ENCODE measurements at places on chromosomes 7 and 10.

DNA sequence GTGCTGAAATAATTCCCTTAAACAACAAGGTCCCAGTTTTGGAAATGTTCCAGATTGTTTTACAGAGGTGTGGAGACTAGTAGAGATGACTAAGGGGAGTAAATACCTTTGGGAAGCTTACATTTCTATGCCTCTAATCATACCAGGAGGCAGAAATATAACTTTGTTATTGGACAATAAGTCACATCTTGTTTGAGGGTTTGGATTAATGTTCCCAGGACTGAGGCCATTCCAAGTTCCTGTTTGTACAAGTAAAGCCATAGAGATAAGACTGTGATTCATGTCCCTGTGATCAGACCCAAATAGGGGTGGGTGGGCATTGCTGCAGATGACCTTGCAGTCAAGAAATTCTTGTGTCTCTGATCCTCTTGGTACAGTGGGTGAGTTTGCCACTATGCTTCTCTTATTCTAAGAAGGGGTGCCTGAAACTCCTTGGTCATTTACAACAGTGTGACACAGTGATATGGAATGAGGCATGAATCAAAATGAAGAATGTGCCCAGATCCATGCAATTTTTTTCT lies 508.3 kb downstream of the SORCS3 start:
- DNase-seq, result no peak

GRCh38 chr10:89374713-89375141 lies 3.1 kb upstream of the IFIT1B start:
- no peak for DNase-seq

DNA sequence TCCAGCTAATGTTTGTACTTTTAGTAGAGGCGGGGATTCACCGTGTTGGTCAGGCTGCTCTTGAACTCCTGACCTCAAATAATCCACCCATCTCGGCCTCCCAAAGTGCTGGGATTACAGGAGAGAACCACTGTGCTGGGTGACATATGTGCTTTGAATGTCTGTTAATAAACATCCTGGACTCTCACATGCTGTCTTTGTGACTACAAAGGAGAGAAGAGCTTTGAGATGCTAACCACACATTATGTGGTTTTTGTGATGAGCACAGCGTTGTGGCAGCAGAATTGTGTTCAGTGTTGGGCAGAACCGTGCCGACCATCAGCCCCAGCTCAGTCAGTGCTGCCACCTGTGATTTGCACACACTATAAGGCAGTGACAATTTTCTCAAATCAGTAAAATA lies 500.1 kb upstream of the KLF6 start:
- no peak for DNase-seq

DNA sequence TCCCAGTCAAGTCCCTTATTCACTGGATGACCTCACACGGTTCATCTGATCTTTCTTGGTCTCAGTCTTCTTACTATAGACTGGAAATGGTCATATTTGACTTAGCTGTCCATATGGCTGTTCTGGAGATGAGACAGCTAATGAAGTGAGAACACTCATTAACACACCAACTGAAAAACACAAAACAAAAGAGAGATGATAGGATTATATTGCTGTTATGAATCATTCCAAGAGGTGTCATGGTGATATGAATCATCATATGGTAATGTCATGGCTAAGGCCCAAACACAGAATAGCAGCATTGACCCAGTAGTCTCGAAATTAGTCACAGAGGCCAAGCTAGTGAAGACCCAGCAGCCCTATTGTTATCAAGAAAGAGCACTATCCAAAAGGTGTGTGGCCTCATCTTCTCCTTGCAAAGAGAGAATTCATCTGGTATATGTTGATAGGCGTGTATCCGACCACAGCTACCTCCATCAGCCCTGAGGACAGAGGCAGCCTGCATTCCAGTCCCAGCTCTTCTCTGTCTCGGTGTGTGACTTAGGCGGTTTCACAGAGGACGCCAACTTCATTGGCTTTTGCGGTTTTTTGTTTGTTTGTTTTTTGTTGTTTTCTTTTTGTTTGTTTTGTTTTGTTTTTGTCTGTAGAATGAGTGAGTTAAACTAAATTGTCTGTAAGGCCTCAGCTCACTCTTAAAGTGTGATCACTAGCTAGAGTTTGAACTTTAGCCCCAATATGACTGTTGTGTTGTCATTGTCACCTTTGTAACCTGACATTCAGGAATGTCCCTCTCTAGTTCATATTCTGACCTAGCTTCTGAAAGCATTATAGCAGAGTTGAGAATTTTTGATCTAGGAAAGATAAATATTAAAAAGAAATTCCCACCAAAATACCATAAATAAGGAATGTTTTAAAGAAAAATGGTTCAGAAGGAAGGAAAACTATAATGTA lies 97.4 kb upstream of the PDCD4 start:
- no peak for DNase-seq

GRCh38 chr7:14137676-14138075 lies 148.2 kb upstream of the ETV1 start:
- no peak for DNase-seq

DNA sequence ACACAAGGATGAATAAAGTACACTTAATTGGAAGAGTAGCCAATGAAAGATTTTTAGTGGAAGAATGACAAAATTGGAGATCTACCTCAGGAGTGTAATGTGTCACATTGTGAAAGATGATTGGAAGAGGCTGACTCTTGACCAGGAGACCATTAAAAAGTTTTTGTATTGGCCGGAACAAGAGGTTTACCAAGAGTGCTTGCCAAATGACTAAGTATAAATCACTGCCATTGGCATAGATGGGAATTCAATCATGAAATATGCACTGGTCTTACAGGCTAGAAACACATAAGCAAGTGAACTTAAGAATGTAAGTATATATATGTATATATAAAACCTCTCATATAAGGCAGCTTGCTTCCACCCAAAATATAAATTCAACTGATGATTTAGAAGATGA lies 58.7 kb upstream of the TFEC start:
- DNase-seq, result no peak

DNA sequence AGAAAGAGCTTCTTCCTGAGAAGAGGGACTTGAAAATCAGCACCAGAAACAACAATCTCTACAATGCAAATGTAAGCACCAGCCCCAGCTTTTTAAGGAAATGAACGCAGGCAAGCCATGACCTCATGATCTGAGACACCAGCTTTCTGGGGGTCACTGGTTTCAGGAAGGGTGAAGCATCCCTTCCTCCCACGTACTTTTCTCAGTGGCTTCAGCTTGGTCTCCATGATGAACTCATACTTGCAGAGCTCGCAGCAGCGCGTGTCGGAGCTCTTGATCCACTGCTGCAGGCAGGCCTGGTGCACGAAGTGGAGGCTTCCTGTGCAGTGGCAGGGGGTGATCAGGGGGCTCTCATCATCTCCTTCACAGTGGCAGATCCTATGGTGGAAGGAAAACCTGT lies 87.0 kb downstream of the ALOX5 start:
- no peak for DNase-seq

DNA sequence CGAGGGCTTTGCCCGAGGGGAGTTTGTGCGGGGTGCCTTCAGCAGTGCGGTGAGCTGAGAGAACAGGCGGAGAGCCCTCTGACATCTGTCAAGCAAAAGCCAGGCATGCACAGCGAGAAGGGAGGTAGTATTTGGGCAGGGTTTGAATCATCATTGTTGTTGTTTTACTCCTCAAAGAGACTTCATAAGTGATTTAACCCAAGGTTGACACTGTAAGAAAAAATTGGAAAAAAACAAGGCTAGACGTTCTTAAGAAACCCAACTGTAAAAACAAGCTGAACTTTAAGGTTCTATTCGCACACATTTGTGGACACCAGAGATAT lies 1.3 kb downstream of the ADAM22 start:
- DNase-seq, result no peak

GRCh38 chr10:91150631-91151030 lies 69.8 kb upstream of the PCGF5 start:
- no peak for DNase-seq

- DNase-seq, result no peak
These were observed 128.7 kb downstream of the GNAI1 start for GRCh38 chr7:80263333-80263732.

- no peak for DNase-seq
These were observed 366.4 kb downstream of the GALNT17 start for GRCh38 chr7:71498381-71498780.

DNA sequence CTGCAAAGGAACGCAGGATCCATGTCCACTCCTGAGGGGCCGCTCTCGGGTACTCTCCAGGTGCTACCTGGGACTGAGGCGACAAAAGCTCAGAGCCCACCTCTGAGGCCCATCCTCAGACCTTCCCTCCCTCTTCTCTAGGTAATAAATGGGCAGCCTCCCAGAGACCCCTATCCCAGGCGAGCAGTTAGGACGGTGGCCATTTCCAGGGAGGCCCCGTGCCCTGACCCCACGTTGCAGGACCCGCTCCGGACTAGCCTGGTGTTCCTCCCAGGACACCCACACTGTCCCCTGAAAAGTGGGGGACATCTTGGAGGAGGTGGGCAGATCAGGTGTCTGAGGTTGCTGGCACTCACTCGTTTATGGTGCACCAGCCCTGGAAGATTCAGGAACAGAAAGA lies 44.3 kb downstream of the PRKAG2 start:
- DNase-seq, result no peak

- no peak for DNase-seq
These were observed 458.6 kb upstream of the KLF6 start for GRCh38 chr10:4243651-4244050.

GRCh38 chr7:122885583-122886356 lies 490 bp downstream of the CADPS2 start:
- no peak for DNase-seq

DNA sequence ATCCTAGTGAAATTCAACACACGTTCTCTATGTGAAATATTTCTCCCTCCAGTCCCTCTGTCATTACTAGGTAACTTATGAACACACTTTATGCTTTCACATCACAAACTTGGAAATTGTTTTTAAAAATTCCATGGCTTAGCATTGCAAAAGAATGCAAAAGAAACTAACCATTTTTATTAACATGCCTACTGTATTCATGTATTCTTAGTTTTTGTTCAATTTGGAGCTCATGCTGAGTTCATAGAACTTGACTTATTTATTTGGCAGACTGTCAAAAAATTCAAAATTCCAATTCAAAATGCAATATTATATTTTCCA lies 155.0 kb upstream of the SEMA3C start:
- no peak for DNase-seq

GRCh38 chr10:126420567-126421300 lies 32.5 kb upstream of the ADAM12 start:
- no peak for DNase-seq

GRCh38 chr7:7318601-7319000 lies 136.3 kb downstream of the C1GALT1 start:
- DNase-seq, result no peak

GRCh38 chr7:157970744-157971143 lies 616.9 kb downstream of the PTPRN2 start:
- DNase-seq, result no peak

DNA sequence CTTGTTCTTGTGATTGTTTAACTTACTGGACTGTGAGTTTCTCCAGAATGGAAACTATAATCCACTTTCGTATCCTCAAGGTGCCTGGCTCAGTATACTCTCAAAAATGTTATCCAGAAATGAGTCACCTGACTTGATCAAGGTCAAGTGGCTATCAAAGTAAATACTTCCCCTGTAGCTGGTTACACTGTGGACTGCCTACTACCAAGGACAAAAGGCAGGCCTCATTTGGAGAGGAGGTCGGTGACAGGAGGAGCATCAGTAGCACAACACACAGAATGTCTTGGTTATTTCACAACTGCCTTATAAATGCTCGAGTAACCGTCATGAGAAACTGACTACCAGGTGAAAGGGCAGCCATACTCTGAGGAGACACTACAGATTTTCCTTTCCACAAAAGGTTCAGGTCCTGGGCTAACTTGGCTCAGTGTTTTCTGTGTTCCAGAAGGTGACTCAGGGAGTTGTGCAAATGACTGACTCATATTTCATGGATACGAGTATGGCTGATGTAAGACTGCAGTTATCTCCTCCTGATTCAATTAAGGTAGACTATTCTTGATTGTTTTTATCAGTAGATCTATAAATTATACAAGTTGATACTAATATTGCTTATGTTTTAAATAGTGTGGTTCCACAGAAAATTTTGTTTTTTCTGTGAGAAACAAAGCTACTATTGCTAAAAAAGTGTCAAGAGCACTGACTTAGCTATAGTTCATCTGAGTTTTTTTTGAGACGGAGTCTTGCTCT lies 4.2 kb upstream of the CCNY start:
- DNase-seq, result no peak

- DNase-seq, result no peak
These were observed 21.5 kb downstream of the PDGFA start for GRCh38 chr7:497946-498655.

- no peak for DNase-seq
These were observed 50.9 kb downstream of the LAMB4 start for GRCh38 chr7:108079276-108079647.

DNA sequence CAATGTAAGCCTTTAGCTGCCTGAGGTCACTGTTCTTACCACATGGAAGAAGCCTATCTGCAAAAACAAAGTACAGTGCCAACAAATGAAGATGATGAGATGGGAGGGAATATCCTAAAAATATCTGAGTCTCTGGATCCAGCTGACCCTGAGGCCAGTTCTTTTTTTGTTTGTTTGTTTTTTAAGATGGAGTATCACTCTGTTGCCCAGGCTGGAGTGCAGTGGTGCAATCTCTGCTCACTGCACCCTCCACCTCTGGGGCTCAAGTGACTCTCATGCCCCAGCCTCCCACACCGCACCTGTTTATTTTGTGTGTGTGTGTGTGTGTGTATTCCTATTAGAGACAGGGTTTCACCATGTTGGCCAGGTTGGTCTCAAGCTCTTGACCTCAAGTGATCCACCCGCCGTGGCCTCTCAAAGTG lies 44.9 kb downstream of the HYCC1 start:
- DNase-seq, result no peak

DNA sequence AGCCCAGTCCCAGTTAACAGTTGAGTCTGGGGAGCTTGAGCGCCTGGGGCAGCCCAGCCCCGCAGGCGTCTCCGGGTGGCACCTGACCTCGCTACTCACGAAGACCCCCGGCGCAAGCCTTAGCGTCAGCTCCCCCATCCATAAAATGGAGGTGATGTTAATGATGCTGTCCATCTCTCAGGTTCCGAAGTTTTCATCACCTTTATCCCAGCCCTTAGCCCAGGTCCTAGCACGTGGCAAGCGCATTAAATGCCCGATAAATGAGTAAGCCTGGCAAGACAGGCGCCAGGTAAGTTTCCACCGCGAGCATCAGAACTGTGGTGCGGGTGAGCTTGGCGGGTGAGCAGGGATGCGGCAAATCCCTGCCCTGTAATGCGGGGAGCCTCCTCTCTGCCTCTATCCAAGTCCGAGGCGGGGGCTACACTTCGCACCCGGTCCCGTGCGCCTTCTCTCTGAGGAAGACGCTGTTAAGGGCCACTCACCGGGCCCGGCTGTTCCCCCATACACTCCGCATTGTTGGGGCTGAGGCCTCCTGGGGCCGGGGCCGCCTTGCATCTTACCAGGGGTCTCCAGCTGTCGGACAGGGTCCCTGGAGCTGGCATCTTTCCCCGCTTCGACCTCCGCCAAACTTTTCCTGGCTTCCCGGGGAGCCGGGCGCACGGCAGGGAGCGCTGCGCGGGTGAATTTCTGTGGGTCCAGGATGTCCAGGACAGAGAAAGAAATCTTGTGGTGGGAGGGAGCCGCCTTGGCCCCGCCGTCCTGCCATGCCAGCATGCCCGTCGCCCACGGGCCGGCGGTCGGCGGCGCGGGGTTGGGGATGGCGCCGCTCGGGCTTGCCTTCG lies 444 bp downstream of the NKX1-2 start:
- DNase-seq, result no peak

All from activated naive CD8-positive, alpha-beta T cell treated with anti-CD3 and anti-CD28 coated beads, Interleukin-2, amount 50 U/mL, for 16 hours (primary cell).